HFFc6 (cell line): ENCODE measurements at places on chromosomes 3 and 15.

GRCh38 chr3:141129541-141130011 is 78.4 kb downstream of the SPSB4 start:
- DNase-seq: no peak

DNA sequence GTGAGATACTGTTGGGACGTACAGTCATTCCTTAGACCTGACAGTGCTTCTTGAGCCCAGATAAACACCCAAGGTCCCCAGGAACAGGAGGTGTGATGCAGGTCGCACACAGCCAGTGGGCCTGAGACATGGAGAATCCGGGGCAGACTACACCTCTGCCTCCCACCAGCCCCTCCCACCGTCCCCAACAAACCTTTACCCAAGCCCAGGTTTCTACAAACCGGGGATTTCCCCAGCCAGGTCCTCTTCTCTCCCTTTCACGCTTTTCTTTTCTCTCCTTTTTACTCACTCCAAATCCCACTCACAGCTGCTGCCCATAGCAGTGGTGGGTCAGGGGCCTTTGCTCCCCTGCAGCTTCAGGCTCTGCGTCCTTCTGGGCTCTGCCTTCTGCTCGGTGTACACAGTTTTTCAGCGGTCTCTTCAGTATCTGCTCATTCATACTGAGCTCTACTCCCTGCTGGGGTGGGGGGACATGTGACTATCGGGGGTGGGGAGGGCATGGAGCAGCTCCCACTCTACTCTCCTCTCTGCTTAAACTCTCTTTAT is 4.8 kb upstream of the PCSK6 start:
- DNase-seq: no peak

GRCh38 chr15:60363087-60363549 is 34.7 kb downstream of the ANXA2 start:
- no peak for DNase-seq

GRCh38 chr3:120640231-120640630 is 41.8 kb downstream of the HGD start:
- DNase-seq: no peak

DNA sequence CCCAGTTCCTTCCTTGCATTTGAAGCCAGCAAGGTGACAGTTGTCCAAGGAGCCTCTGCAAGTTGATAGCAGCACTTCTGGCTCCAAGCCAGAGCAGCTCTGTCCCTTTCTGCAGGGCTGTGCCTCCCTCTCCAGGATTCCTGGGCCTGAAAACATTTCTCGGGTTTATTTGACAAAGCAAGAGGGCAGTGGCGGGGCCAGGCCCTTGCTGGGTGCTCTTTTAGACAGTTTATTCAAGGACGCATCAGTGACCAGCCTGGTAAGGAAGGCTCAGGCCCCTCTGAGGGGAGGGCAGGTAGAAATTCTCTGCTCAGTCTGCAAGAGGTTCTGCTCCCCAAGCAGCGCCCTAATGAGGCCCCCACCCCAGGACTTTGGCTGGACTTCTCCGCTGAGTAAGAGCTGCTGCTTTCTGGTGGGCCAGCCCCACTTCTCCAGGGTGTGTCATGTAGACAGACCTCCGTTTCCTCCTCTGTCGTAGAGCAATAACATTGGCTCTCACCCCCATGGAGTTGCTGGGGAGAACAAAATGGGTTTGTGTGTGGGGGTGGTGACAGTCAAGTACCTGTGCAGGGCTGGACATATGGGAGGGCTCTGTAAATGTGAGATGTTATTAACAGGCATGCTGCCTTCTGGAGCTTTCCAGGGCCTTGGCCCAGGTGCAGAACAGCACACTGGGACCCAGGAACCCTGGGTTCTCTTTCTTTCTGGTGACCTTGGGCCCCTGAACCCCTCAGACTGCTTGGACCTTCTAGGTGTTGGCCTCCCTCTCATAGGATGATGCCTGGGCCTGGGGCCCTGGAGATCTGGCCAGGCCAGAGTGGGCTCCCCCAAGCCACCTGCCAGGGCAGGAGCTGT is 146.2 kb upstream of the TLE3 start:
- DNase-seq: no peak

GRCh38 chr15:57391537-57391936 is 15.2 kb downstream of the CGNL1 start:
- no peak for DNase-seq

GRCh38 chr3:195032106-195032759 is 238.7 kb downstream of the XXYLT1 start:
- DNase-seq: no peak

DNA sequence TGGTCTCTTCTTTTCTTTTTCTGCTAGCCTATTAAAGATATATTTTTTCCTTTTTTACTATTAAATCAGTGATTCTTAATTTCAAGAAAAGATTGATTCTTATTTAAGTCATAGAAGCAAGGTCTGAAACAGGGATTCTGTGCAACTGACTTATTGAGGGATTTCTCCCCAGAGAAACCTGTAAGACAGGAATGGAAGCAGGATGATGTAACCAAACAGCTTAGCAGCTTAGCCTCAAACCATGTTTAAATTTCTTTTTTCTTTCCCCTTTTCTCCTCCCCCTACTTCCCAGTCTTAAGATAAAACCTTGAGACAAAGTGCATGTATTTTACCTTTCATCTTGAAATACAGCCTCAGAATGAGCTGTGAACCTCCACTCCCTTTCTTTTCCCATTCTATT is 322.8 kb downstream of the NEK10 start:
- no peak for DNase-seq

GRCh38 chr3:61648481-61648880 is 87.1 kb downstream of the PTPRG start:
- DNase-seq: no peak

DNA sequence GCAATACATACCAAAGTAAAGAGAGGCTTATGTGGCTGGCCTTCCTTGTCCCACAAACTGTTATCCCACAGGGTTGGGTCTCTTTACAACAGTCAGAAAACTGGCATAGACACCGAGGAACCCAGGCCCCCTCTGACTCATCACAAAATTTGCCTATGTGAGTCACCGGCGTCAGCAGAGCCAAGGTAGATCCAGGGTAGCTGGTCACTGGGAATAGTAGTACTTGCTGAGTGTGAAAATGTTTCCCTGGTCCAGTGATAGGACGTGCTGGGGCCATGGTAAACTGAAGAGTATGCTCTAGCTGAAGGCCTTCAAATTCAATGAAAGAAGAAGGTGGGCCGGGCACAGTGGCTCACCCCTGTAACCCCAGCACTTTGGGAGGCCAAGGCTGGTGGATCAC is 27.1 kb upstream of the SKIL start:
- no peak for DNase-seq

DNA sequence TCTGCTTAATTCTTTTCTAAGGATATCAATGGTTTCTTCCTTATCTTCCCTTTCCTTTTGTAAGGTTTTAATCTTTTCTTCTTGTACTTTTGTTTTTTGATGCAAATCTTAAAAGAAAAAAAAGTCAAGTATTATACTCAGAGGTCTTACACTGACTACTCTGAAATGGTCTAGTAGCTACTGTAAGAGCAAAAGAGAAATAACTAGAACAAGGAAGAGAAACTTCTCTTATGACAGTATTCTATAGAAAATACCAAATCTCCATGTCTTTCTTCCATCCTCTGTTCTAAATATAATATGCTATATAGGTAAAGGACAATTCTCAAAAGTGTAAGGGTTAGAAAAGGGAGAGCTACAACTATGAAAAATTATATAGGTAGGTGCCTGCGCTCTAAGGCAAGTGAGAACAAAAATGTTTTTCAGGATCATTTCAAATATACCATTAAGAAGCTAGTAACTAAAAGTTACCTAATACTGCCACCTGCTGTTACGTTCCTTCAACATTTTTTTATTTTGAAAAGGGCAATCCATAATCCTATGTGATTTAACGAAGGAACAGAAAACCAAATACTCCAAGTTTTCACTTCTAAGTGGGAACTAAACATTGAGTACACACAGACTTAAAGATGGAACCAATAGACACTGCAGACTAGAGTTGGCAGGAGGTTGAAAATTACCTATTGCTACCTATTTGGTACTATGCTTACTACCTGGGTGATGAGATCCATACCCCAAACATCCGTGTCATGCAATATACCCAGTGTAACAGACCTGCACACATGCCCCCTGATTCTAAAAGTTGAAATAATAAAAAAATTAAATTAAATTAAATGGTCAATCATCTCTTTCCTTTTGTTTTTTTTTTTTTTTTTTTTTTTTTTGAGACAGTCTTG is 36.7 kb downstream of the CIP2A start:
- peak; percentile 52 for DNase-seq

DNA sequence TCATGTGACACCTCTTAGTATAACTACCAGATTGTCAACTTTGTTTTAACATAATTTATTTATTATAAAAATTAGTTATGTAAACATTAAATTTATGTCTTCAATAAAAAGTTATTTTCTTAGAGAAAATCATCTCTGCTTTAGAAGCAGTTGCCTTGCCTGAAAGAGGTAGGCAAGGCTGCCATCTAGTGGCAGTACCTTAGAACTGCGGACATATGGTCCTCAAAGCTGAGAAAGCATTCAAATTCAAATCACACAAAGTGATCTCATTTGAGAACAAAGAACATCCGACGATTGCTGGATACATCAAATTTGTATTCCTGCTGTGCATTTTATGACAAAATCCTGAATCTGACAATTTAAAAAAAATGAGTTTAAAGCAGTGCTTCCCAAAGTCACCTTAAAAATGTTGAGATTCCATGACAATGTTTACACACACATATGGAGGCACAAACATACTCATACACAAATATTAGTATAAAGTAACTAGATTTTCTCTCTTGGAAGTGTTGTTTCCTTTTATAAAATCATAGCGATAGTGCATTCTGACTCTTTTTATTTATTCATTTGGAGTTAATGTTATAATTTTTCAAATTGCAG is 617.4 kb downstream of the CADM2 start:
- DNase-seq: peak; percentile 26
